ENCODE measurements at places on chromosomes 6 and 20. TPM values are rescaled to one million over a fixed set of nuclear protein-coding genes. Genes with fewer than 3 reads are reported as not detected.

- DNase-seq = no peak
- H3K4me1 ChIP-seq = no peaks in the 10 kb centered on the region
- H3K4me3 ChIP-seq = no peak overlapping the region
- no peaks in the 10 kb centered on the region for H3K36me3 ChIP-seq
These were observed 245.1 kb downstream of the MYLK4 start for GRCh38 chr6:2505624-2506023.

DNA sequence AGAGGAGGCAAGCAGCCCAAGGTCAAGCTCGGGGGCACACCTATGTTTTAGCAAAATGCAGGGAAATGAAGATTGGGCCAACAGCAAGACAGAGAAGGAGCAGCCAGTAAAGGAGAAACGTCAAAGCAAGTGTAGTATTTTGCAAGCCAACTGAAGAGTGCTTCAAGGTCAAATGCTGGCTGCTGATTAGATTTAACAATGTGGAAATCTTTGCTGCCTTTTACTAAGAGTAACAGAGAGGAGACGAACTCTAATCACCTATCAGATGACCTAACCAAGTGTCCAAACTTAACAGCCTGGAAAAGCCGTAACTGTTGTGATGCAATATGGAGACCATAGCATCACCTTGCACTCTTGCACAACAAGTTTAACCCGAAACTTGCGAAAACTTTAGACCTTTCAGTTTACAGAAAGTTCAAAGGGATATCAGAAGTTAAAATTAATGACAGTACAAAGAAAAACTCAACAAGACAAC is 30.4 kb downstream of the AKIRIN2 start:
- no peaks in the 10 kb centered on the region for H3K4me1 ChIP-seq
- H3K27me3 ChIP-seq = no peaks in the 10 kb centered on the region
- H3K27ac ChIP-seq = no peak overlapping the region
- no peak for DNase-seq

GRCh38 chr6:26141378-26141904 is 54.2 kb downstream of the HFE start:
- no peaks in the 10 kb centered on the region for H3K4me1 ChIP-seq
- peaks cover 2% of the 10 kb centered on the region for H3K36me3 ChIP-seq

DNA sequence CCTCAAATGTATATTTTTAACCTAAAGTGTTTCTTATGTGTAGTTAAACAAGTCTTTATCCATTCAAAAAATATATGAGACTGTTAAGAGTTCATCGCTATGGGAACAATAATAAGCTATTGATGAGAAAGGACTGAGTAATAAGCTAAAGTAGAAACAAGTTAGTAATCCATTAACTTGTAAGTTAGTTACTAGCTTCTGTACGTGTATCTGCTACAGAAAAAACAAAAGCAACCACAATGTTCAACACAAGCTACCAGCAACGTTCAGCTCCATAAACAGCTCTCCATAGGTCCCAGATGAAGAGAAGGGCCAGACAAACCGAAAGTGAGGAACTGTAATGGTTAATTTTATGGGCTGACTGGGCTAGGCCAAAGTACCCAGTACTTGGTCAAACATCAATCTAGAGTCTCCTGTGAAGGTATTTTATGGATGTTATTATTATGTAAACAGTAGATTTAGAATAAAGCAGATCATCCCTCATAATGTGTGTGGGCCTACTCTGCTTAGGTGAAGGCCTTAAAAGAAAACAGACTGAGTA is 33.8 kb upstream of the FAM135A start:
- no peak for DNase-seq
- no peak overlapping the region for H3K4me3 ChIP-seq
- H3K27ac ChIP-seq = no peak overlapping the region
- H3K4me1 ChIP-seq = no peaks in the 10 kb centered on the region
- H3K27me3 ChIP-seq = no peaks in the 10 kb centered on the region
- H3K36me3 ChIP-seq = no peaks in the 10 kb centered on the region

GRCh38 chr20:61801857-61802442 is 263.7 kb downstream of the TAF4 start:
- H3K36me3 ChIP-seq = no peaks in the 10 kb centered on the region
- H3K27ac ChIP-seq = no peak overlapping the region
- DNase-seq = no peak
- H3K4me1 ChIP-seq = no peaks in the 10 kb centered on the region
- H3K4me3 ChIP-seq = no peak overlapping the region

GRCh38 chr6:1904466-1904799 is 294.7 kb downstream of the FOXC1 start:
- H3K4me1 ChIP-seq = no peaks in the 10 kb centered on the region
- no peaks in the 10 kb centered on the region for H3K36me3 ChIP-seq
- DNase-seq = no peak
- no peak overlapping the region for H3K27ac ChIP-seq
- H3K27me3 ChIP-seq = no peaks in the 10 kb centered on the region

- H3K27ac ChIP-seq = no peak overlapping the region
- peaks cover 13% of the 10 kb centered on the region for H3K4me1 ChIP-seq
- no peak overlapping the region for H3K4me3 ChIP-seq
These were observed 107.7 kb downstream of the JPH2 start for GRCh38 chr20:44079291-44079690.

- DNase-seq = no peak
- H3K27ac ChIP-seq = no peak overlapping the region
- H3K4me3 ChIP-seq = peak overlapping the region; percentile 68
- no peaks in the 10 kb centered on the region for H3K27me3 ChIP-seq
These were observed 1.3 kb downstream of the DAAM2 start for GRCh38 chr6:39793516-39793915.

DNA sequence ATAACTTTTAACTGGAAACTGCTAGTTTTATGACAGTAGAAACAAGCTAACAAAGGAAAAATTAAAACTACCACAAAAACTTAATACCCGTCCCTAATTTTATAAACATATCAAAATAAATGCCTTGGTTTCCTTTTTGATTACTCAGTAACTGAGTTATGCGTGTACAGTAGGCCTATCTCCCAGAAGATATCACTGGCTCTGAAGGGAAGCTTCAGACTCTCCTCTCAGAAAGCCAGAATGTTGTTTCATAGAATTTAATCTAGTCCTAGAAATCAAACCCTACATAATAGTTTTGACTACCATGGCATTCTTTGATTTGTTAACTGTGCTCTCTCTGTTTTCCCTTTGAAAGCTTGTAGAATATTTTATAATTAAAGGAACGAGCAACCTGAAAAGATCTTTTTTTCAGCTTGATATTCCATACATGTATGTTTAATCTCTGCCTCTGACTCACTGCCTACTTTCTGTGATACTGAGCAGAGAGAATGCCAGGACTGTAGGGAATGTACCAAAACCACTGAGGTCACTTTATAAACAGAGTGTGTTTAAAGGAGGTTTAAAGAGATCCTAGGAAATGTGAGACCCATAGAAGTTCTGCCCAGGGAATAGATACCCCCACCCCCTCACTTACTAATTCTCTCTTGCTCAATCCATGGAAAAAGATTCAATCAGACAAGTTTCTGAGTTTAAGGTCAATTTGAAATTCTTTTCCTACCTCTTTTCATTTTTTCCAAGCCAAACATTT is 311.5 kb downstream of the HDGFL1 start:
- H3K27ac ChIP-seq = peak overlapping the region; percentile 80
- no peaks in the 10 kb centered on the region for H3K27me3 ChIP-seq
- peaks cover 13% of the 10 kb centered on the region for H3K4me1 ChIP-seq
- H3K4me3 ChIP-seq = no peak overlapping the region

DNA sequence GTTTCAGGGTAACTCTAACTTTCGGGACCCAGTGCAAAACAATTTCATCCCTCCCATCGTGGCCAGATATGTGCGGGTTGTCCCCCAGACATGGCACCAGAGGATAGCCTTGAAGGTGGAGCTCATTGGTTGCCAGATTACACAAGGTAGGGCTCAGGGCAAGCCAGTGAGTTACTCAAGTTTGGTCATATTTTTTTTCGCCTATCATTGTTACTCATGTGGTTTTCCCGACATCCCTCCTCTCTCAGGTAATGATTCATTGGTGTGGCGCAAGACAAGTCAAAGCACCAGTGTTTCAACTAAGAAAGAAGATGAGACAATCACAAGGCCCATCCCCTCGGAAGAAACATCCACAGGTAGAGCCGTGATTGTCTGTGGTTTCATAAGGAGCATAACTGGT is 58.2 kb downstream of the DCBLD1 start:
- no peak overlapping the region for H3K4me3 ChIP-seq
- no peaks in the 10 kb centered on the region for H3K4me1 ChIP-seq
- H3K36me3 ChIP-seq = peaks cover 17% of the 10 kb centered on the region
- no peak overlapping the region for H3K27ac ChIP-seq
- H3K27me3 ChIP-seq = no peaks in the 10 kb centered on the region

DNA sequence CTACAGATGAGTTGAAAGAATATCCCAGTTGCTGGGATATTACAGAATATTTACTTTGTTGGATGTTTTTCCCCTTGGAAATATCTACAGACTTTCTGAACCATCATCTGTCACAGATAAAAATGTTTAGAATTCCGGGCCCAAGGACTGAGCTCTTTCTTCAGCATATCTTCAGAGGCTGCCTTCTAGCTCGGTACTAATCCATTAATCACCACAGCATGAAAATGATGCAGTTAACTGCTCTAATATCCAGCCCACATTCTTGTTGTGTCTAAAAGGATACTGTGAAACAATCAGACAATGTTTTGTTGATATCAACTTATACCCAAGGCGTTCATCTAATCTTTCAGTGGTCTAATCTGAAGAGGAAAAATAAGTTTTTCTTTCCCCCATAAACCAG is 247.4 kb downstream of the TBC1D32 start:
- no peaks in the 10 kb centered on the region for H3K4me1 ChIP-seq
- DNase-seq = peak; percentile 3
- H3K27ac ChIP-seq = no peak overlapping the region
- no peaks in the 10 kb centered on the region for H3K27me3 ChIP-seq

DNA sequence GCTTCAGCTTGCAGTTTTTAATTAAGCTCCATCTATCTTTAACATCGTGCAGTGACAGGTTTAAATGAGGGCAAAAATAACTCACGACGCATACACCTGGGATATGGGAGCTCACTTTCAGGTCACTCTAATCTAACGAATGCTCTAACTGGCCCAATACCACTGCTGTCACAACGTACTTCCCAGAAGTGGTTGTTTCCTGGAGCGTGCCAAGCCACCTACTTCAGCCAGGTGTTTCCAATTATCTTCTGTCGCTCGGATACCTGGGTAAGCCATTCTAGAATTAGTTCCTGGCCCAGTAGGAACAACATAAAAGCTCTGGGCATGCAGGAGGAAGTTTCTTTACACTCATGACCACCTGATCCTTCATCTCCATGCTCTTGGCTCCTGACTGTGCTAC is 147.4 kb downstream of the FOXC1 start:
- no peaks in the 10 kb centered on the region for H3K27me3 ChIP-seq
- DNase-seq = no peak
- H3K36me3 ChIP-seq = no peaks in the 10 kb centered on the region
- H3K27ac ChIP-seq = no peak overlapping the region
- H3K4me1 ChIP-seq = no peaks in the 10 kb centered on the region

DNA sequence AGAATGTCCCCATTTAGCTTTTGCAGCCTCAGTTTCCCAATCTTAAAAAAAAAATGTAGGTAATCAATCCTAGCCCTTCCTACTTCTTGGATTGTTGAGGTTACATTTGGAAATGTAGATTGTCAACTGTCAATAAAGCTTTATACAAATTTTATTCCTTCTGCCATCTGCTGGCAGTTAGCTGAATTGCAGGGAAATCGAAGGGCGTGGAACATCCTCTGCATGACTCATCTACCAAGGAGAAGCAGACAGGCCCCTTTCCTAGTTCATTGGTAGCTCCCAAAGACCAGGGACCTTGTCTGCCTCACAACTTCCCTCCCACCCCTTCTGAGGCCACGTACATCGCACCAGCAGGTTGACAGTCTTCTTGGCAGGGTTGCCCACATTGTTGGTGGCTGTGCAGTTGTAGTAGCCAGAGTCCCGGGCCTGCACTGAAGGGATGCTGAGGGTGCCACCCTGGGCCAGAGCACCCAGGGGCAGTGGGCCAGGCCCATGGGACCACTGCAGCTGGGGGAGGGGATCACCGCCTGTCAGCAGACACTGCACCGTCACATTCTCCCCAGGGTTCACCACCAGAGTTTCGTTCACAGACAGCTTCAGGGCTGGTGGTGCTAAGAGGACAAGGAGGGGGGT is 43.6 kb downstream of the MDGA1 start:
- peak; percentile 49 for DNase-seq
- no peaks in the 10 kb centered on the region for H3K36me3 ChIP-seq
- H3K27me3 ChIP-seq = no peaks in the 10 kb centered on the region

GRCh38 chr6:78749326-78749725 is 118.0 kb upstream of the IRAK1BP1 start:
- H3K36me3 ChIP-seq = no peaks in the 10 kb centered on the region
- DNase-seq = peak; percentile 75
- H3K4me3 ChIP-seq = no peak overlapping the region
- H3K27ac ChIP-seq = no peak overlapping the region
- no peaks in the 10 kb centered on the region for H3K4me1 ChIP-seq

DNA sequence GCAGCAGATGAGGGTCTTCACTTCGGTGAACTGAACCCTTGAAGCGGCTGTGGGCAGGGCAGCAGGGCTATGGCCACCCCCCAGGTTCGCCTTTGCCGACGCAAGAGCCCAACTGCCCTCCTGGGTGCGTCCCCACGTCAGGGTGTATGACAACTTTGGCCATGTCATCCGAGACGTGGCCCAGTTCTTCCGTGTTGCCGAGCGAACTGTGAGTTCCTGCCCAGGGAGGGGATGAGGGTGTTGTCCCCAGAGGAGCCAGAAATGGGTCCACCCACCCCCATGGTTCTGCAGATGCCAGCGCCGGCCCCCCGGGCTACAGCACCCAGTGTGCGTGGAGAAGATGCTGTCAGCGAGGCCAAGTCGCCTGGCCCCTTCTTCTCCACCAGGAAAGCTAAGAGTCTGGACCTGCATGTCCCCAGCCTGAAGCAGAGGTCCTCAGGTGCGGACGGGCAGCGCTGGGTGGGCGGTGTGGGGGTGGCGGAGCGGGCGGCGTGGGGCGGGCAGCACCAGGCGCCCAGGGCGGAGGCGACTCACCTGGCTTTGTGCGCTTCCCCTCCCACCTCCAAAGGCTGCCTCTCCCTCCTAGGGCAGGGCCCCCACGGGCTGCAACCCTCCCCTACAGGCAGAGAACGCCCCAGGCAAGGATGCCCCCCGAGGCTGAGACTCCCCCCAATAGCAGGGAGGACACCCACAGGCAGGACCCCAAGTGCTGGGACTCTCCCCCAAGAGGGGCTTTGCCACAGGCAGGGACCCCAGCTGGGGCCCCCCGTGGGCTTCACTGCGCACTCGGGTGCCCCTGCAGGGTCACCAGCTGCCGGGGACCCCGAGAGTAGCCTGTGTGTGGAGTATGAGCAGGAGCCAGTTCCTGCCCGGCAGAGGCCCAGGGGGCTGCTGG is 6.2 kb upstream of the TNFRSF6B start:
- peaks cover 25% of the 10 kb centered on the region for H3K4me1 ChIP-seq
- peaks cover 29% of the 10 kb centered on the region for H3K36me3 ChIP-seq
- no peak overlapping the region for H3K4me3 ChIP-seq
- DNase-seq = no peak
- H3K27ac ChIP-seq = no peak overlapping the region
- no peaks in the 10 kb centered on the region for H3K27me3 ChIP-seq

GRCh38 chr6:145245119-145245518 is 490.2 kb downstream of the EPM2A start:
- no peak overlapping the region for H3K4me3 ChIP-seq
- H3K27me3 ChIP-seq = no peaks in the 10 kb centered on the region
- H3K4me1 ChIP-seq = no peaks in the 10 kb centered on the region
- H3K36me3 ChIP-seq = no peaks in the 10 kb centered on the region
- H3K27ac ChIP-seq = no peak overlapping the region
- peak; percentile 37 for DNase-seq

GRCh38 chr20:63127700-63128364 is 88.1 kb downstream of the YTHDF1 start:
- no peaks in the 10 kb centered on the region for H3K4me1 ChIP-seq
- no peaks in the 10 kb centered on the region for H3K27me3 ChIP-seq
- no peaks in the 10 kb centered on the region for H3K36me3 ChIP-seq
- no peak overlapping the region for H3K4me3 ChIP-seq

The PPARD gene
- total RNA-seq = 9.8 TPM

The PRKN gene
- total RNA-seq = 5.6 TPM

The SERINC3 gene
- 120 TPM for total RNA-seq

The NKX2-2 gene
- not detected for total RNA-seq

The SLC25A27 gene
- total RNA-seq = 12.6 TPM

The OTOR gene
- not detected for total RNA-seq

The RFX6 gene
- total RNA-seq = not detected
